ENCODE measurements at places on chromosomes 4 and X. TPM values are rescaled to one million over a fixed set of nuclear protein-coding genes. Genes with fewer than 3 reads are reported as not detected.

DNA sequence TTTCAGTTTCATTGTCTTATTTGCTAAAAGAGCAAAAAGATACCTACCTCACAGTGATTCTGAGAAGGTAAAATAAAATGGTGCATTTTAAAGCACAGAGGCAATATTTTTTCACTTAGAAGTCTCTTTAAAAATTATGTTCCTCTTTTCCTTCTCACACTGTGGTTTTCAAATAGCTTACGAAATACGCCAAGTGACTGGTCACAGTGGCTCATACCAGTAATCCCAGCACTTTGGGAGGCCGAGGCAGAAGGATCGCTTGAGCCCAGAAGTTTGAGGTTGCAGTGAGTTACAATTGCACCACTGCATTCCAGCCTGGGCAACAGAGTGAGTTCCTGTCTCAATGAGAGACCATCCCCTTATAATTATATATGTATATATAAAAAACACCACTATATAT lies 372.6 kb downstream of the FBXO8 start:
- H3K36me3 ChIP-seq = no peaks in the 10 kb centered on the region
- H3K4me1 ChIP-seq = no peaks in the 10 kb centered on the region
- DNase-seq = no peak
- no peak overlapping the region for H3K27ac ChIP-seq
- H3K27me3 ChIP-seq = no peaks in the 10 kb centered on the region

GRCh38 chr4:36573441-36573840 lies 292.0 kb downstream of the DTHD1 start:
- DNase-seq = no peak
- no peaks in the 10 kb centered on the region for H3K27me3 ChIP-seq
- H3K36me3 ChIP-seq = no peaks in the 10 kb centered on the region
- no peak overlapping the region for H3K4me3 ChIP-seq

DNA sequence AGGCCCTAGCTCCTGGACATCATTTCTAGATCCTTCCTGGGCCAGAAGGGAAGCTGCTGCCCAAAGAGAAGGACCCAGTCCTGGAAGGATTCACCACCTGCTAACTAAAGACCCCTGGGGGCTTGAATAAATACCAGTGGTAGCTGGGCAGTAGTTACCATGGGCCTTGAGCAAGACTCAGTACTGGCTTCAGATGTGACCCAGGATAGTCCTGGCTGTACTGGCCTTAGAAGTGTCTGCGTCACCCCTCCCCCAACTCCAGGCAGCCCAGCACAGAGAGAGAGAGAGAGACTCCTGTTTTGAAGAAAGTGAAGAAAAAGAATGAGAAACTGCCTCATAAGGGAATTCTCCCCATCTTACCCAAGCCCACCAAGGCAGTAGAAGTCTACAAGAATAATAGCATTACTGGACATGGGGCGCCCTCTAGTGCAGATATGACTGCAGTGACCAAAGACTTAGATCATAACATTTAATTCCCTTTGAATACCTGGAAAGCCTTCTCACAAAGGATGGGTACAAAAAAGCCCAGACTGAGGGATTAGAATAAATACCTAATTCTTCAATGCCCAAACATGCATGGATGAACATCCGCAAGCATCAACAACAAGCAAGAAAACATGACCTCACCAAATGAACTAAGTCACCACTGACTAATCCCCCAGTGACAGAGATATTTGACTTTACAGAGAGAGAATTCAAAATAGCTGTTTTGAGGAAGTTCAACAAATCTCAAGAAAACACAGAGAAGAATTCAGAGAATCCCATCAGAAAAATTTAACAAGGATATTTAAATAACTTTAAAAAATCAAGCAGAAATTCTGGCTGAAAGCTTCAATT lies 171.8 kb downstream of the HNRNPD start:
- no peaks in the 10 kb centered on the region for H3K27me3 ChIP-seq
- peak; percentile 29 for DNase-seq
- no peak overlapping the region for H3K27ac ChIP-seq
- no peaks in the 10 kb centered on the region for H3K4me1 ChIP-seq

DNA sequence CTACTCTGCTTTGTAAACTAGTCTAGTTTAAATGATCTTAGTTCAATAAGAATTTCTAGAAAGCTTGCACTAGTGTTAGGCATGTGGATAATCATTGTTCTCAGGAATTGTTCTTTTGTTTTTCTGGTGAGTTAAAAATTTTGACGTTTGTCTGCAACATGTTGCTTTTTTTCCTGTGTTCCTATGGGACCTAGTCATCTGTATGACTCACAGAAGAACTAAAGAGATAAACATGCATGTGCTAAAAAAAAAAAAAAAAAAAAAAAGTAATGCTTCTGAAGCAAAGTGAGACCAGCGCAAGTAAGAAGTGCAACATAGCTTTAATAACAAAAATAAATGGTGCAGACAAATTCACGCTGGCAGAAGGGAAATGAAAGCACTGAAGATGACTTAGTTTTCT lies 471.2 kb downstream of the IQCM start:
- no peaks in the 10 kb centered on the region for H3K36me3 ChIP-seq
- no peak overlapping the region for H3K27ac ChIP-seq
- no peaks in the 10 kb centered on the region for H3K27me3 ChIP-seq
- H3K4me3 ChIP-seq = no peak overlapping the region
- no peak for DNase-seq
- H3K4me1 ChIP-seq = no peaks in the 10 kb centered on the region

DNA sequence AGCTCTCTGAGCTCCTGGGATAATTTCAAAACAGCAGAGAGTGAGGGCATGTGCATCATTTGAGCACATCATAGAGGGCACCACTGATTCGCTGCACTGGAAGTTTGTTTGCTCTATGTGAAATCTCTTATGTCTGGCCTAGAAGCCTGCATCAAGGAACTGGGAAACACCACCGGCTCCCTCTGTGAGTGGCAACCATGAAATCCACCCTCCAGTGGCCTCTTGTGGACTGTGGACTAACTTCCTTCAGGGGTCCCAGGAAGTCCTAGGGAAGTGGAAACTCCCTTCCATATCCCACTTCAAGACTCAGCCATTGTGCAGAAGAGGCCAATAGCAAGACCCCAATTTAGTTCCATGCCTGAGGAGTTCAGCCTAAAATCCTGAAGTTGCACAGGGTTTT lies 48.0 kb upstream of the IGFBP7 start:
- no peaks in the 10 kb centered on the region for H3K4me1 ChIP-seq
- no peak for DNase-seq
- no peaks in the 10 kb centered on the region for H3K27me3 ChIP-seq
- H3K4me3 ChIP-seq = no peak overlapping the region
- H3K27ac ChIP-seq = no peak overlapping the region

- DNase-seq = no peak
- H3K4me1 ChIP-seq = no peaks in the 10 kb centered on the region
- H3K27ac ChIP-seq = no peak overlapping the region
- no peaks in the 10 kb centered on the region for H3K27me3 ChIP-seq
Observed at GRCh38 chrX:144896323-144896722, 351.0 kb upstream of the SPANXN1 start.

DNA sequence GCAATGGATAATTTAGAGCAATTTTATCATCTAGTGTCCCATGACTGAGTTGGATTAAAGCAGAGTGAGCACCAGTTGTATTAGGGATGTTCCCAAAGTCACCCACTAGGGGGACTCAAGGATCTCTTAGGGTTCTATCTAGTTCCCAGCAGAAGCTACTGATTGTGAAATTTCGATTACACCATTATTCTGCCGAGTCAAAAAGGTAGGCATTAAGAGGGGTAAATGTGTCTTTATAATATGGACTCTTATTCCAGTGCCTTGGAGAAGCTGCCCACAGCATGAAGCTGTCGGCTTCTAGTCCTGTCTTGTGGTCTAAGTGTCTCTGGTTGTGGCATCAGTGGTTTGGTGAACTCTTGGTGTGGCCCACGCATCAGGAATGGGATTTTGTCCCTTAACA lies 53.3 kb downstream of the RGS12 start:
- peaks cover 10% of the 10 kb centered on the region for H3K4me1 ChIP-seq
- H3K27ac ChIP-seq = no peak overlapping the region
- H3K27me3 ChIP-seq = no peaks in the 10 kb centered on the region
- DNase-seq = peak; percentile 67

DNA sequence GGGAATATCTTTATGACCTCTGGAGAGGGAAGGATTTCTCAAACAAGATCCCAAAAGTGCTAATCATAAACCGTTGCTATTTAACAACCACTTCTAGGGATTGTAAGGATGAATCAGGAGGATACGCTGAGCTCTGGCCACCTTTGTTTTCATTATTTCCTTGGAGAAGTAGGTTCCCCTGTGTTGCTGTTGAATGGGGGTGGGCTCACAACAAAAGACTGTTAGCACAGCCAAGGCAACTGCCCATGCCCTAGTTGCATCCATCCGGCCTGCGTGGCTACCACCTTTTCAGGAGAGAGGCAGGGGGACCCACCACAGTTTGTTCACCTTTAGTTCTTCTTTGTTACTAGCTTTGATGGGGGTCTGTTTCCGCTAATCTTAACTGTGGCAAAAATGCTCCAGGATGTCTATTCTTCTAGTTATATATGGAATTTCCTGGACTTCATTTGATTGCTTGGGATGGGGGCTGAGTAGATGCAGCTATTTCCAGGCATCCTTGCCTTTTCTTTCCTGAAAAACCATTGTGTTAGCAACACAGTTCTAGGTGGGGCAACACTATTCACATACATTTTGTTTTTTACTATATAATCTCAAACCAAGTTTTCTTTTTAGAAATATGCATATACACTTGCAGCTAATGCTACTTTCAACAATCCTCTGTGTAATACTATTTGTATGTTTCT lies 95.4 kb downstream of the KDR start:
- no peak overlapping the region for H3K27ac ChIP-seq
- H3K4me3 ChIP-seq = no peak overlapping the region
- no peaks in the 10 kb centered on the region for H3K36me3 ChIP-seq
- no peak for DNase-seq
- no peaks in the 10 kb centered on the region for H3K4me1 ChIP-seq
- H3K27me3 ChIP-seq = no peaks in the 10 kb centered on the region

GRCh38 chr4:145182222-145182621 lies 1.8 kb upstream of the OTUD4 start:
- no peaks in the 10 kb centered on the region for H3K36me3 ChIP-seq
- no peak overlapping the region for H3K27ac ChIP-seq
- DNase-seq = no peak

GRCh38 chrX:8868070-8868773 lies 67.0 kb upstream of the FAM9A start:
- no peaks in the 10 kb centered on the region for H3K36me3 ChIP-seq
- H3K27me3 ChIP-seq = no peaks in the 10 kb centered on the region
- DNase-seq = peak; percentile 59
- H3K27ac ChIP-seq = no peak overlapping the region
- H3K4me1 ChIP-seq = no peaks in the 10 kb centered on the region

DNA sequence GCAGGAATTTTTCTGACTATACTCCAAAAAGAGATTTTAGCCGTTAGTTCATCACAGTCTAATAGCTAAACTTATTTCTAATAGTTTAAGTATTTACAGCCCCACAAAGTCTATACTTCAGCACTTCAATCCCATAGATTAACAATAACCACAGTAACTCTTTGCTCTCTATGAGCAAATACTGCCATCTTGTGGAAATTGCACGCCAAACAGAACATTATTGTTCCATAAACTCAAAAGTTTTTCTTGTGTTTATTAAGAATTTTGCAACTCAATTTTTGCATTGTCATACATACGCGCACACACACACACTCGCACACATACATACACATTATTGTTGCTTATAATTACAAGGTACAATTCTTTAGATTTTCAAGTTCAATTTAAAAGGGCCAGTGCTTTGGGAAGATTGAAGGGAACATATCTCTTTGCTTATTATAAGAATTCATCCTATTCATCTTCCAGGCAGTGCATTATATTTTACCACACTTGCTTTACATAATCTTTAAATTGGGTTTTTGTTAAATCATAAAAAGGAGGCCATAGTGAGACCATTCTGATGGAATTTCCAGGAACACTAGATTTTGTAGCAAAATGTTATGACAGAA lies 63.8 kb upstream of the ATOH1 start:
- H3K27me3 ChIP-seq = no peaks in the 10 kb centered on the region
- no peaks in the 10 kb centered on the region for H3K4me1 ChIP-seq
- H3K4me3 ChIP-seq = no peak overlapping the region

DNA sequence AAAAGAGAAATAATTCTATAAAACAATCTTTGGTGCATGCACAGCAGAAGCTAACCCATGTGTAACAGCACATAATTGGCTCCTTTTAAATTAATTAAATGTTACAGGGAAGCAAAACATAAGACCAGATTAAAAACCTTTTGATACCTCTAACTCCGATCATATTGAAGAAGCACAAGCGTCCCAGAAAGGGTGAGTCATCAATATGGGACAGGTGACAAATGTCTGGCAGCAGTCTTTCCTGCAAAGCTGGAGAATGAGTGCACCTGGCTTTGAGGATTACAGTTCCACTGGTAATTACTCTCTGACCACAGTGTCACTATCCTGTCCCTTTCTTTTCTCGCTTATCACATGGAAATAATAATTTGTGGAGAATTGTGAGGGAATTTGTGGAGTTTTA lies 94.6 kb downstream of the FAM9B start:
- H3K4me3 ChIP-seq = no peak overlapping the region
- H3K4me1 ChIP-seq = no peaks in the 10 kb centered on the region
- no peak for DNase-seq
- H3K27ac ChIP-seq = no peak overlapping the region
- no peaks in the 10 kb centered on the region for H3K27me3 ChIP-seq

GRCh38 chr4:29309050-29309449 lies 1411.1 kb upstream of the PCDH7 start:
- H3K27ac ChIP-seq = no peak overlapping the region
- peaks cover 21% of the 10 kb centered on the region for H3K4me1 ChIP-seq
- no peak overlapping the region for H3K4me3 ChIP-seq
- no peaks in the 10 kb centered on the region for H3K36me3 ChIP-seq
- H3K27me3 ChIP-seq = no peaks in the 10 kb centered on the region

GRCh38 chrX:18889346-18890048 lies 94.4 kb downstream of the PHKA2 start:
- H3K36me3 ChIP-seq = no peaks in the 10 kb centered on the region
- H3K4me1 ChIP-seq = no peaks in the 10 kb centered on the region
- H3K27ac ChIP-seq = no peak overlapping the region
- no peaks in the 10 kb centered on the region for H3K27me3 ChIP-seq

Gene KCNE5
- not detected for total RNA-seq

Gene GPR50
- total RNA-seq = not detected

Gene PCDH18
- total RNA-seq = 1.6 TPM

Gene NAA11
- total RNA-seq = not detected
